Stimulated activated CD4-positive, alpha-beta T cell treated with anti-CD3 and anti-CD28 coated beads, Interleukin-15, amount 100 ng/mL, for 48 hours (primary cell): ENCODE measurements at places on chromosomes 16 and 17.

DNA sequence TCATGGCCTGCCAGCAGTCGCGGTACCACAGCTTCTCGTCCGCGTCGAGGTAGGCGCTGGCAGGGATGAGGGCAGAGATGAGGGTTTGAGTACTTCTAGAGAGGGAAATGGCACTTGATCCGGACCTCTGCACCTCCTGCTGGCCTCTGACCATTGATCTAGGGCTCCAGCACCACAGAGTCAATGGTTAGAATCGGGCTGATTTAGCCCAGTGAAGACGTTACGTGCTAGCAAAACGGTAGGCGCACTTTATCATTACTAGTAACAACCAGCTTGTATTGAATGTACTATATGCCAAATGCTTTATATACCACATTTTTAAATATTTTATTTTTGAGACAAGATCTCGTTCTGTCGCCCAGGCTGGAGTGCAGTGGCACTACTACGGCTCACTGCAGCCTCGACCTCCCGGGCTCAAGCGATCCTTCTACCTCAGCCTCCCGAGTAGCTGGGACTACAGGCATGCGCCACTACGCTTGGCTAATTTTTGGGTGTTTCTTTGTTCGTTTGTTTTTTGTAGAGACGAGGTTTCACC lies 526 bp downstream of the TSNAXIP1 start:
- DNase-seq, result no peak

GRCh38 chr17:63041722-63042121 lies 75.7 kb downstream of the TANC2 start:
- no peak for DNase-seq

DNA sequence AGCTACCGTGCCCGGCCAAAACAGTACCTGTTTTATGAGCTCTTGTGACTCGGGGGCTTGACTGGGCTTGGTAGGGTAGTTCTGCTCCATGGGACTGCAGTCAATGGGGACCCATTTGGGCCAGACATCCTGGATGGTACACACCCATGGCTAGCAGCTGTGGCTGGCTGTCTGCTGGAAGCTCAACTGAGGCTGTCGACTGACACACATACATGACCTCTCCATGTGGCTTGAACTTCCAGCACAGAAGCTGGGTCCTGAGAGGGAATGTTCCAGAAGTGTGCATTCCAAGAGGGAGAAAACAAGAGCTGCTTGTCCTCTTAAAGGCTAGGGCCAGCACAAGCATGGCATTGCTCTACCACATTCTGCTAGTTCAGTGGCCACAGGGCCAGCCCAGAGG lies 14.9 kb upstream of the NKD1 start:
- DNase-seq, result no peak

GRCh38 chr16:24531166-24531565 lies 8.2 kb upstream of the RBBP6 start:
- no peak for DNase-seq

DNA sequence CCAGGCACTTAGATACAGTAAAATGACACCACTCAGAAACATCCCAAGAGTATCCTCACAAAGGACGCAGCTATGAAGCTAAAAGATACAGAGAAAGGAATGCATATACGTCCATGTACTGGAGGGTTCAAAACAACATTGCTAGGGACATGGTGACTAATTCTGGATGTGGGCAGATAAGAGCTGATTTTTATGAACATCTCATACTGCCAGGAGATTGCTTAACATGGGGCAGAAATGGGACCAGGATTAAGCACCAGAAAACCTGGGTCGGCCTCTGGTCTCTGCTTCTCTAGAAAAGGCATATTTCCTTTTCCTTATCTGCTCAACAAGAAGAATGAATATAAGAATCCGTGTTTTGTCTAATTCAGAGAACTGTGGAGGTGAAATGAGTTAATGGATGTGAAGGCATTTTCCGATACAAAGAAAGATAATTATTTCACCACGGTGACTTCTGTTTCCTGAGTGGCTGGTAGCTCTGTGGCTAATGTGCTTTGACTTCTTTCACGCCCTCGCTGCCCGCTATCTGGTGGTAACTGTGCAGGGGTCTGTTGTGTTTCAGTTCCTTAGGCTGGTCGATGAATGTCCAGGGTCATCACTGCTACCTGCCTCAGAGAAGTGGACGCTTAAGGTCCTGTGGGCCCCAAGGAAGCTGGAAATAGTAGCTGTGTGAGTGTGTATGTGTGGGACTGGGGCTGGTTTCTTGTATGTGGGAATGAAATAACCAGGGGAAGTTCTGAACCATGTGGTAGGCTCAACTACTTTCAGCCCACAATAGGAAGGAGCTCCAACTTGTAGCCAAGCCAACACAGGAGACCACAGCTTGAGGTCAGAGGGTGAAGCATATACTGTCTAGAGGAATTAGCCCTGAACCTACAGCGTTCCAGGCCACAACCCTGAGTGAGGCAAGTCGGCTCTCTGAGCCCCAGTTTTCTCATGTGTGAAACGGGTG lies 15.8 kb upstream of the CCL5 start:
- no peak for DNase-seq

DNA sequence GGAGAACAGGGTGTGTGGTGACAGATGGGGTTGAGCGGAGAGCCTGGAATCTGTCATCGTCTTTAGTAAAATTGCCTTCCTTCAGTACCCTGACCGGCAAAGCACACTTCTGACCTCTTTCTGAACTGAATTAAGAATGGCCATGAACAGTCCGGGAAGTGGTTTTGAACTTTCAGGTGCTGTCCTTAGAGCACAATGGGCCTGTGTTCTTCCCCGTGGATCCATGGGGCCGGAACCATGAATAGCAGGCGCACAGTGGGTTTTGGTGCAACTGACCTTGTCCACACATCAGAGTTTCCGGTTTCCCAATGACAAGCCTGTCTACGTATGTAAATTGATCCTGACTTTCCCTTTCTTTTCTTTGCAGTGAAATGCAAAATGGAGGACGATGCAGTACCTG lies 28.5 kb downstream of the GPRC5B start:
- DNase-seq, result no peak

GRCh38 chr16:58551496-58551895 lies 36.2 kb downstream of the SETD6 start:
- no peak for DNase-seq

DNA sequence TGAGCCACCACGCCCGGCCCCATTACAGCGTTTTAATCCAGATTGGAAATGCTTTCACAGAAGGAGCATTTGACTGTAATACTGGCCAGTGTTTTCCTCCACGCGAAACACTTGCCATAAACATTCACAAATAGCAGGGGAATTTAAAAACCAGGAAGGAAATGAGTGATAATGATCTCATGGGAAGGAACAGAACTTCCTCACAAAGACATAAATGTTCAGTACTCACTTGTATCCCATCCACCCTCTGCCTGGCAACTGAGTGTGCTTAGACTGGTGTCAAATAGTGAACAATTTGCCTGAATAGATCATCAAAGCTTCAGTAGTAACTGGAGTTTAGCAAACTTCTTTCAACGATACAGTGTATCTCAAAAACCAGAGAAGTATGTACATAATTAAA lies 54.1 kb downstream of the PSMD12 start:
- DNase-seq, result no peak

- DNase-seq, result no peak
Measured at GRCh38 chr16:29683543-29684090, 4.6 kb downstream of the QPRT start.

DNA sequence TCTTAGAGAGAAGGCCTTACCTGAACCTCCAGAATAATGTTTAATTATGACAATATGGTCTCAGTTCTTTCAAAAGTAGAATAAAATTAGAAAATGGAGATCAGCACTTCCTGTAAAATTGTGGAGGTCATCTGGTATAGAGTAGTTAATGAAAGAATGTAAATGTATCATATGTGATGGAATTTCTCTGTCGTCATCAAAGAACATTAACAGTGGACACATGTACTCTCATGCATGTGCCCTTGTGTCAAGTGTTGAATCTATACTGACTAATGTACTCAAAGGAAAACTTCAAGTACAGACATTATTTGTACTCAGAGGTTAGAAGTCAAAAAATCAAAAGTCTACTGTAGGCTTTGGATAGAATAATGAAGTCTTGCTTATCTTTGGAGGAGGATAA lies 129.2 kb upstream of the MYOCD start:
- DNase-seq, result no peak

- DNase-seq, result no peak
Measured at GRCh38 chr17:20805751-20806150, 226.2 kb downstream of the CDRT15L2 start.

DNA sequence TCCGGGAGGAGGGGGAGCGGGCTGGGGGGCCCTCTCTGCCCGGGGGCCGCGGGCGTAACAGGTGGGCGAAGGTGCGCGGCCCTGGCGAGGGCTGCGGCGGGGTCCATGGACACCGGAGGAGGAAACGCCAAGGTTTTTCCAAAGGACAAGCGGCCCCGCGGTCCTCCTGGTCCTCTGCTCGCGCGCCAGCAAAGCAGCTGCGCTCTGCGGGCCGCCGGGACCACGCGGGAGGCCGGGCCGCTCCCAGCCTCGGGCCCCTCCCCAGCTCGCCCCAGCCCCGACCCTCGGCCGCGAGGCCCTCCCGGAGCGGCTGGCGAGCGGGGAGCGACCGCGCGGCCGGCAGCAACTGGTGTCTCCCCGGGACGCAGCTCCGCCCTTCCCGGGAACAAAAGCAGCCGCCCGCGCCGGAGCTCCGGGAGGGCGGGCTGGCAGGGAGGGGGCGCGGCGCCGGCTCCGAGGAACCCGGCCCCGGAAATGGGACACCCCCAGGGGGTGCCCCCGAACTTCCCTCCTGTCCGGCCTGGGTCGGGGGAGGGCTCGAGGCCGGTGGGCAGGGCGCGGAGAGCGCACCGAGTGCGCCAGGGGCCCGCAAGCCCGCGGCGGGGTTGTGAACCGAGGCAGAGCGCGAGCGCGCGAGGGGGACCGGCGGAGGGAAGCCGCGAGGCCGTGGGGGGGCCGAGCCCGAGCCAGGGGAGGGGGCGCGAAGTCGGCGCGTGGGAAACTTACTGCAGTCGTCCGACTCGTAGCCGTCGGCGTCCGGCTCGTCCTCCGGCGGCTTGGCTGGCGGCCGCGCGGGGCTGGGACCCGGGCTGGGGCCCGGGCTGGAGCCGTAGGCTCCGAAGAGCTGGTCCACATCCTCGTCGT lies 837 bp downstream of the DOC2B start:
- no peak for DNase-seq

DNA sequence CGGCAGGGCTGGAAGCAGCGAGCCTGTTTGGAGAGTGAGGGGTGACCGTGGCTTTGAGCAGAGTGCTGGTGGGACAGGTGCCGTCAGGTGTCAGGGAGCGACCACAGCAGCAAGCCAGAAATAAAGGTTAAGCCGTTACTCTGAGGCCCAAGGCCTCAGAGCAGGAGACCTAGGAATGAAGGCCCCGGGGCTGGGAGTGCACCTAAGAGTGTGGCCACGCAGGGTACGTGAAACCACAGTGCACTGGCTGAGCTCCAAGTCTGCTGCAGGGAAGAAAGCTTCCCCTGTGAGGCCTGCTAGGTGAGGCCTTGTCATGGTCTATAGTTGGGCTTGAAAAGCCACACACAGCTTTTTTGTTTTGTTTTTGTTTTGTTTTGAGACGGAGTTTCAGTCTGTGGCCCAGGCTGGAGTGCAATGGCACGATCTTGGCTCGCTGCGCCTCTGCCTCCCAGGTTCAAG lies 8.7 kb downstream of the CLUAP1 start:
- DNase-seq, result peak; percentile 51

DNA sequence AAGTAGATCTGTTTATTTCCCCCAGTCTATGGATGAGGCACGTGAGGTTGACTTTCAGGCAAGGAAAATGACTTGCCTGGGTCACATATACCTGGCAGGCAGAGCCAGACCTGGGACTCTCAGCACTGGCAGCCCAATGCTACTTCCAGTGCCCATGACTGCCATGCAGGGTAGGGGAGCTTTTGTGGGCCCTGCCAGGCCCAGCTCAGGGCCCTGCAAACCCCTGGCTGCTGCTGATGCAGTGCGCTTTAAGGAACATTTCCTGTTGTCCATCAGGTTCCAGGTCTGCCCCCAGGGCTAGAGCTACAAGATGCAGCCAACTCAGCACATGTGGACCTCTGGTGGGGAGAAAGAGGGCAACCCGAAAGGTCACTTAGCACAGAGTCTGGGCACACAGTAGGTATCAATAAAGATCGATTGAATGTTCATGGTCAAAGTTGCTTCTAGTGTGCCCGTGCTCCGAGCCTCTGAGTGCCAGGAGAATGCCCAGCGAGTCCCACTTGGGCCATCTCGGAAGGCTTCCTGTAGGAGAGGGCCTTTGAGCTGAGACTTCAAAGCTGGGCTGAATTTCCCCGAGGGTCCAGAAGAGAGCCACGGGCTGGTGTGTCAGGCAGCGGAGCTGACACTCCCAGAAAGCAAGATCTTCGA lies 513 bp upstream of the TBX21 start:
- DNase-seq, result no peak
